ENCODE measurements at places on chromosomes 3 and 15.

- DNase-seq, result no peak
Measured at GRCh38 chr3:172448661-172449465, 607 bp upstream of the GHSR start.

GRCh38 chr3:119517112-119517511 lies 18.8 kb downstream of the TIMMDC1 start:
- DNase-seq, result no peak

DNA sequence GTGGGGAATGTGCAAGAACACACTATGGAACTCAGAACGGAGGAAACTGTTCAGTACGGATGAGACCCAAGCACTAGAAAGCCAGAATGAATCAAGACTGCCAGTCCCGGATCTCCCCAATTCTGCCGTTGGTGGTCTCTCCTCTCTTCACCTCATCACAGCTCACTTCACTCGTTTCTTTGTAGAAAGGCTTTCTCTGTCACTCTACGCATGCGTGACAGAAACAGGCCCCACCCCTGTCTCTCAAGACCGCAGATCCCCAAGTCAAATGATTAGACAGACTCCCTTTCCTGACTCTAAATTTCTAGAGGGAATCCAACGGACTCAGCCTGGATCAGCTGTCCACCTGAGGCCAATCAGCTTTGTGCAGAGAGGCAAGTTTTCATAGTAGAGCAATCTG lies 505.7 kb upstream of the ADAMTS9 start:
- DNase-seq, result no peak

GRCh38 chr3:187678726-187679268 lies 8.6 kb upstream of the SST start:
- peak; percentile 55 for DNase-seq

DNA sequence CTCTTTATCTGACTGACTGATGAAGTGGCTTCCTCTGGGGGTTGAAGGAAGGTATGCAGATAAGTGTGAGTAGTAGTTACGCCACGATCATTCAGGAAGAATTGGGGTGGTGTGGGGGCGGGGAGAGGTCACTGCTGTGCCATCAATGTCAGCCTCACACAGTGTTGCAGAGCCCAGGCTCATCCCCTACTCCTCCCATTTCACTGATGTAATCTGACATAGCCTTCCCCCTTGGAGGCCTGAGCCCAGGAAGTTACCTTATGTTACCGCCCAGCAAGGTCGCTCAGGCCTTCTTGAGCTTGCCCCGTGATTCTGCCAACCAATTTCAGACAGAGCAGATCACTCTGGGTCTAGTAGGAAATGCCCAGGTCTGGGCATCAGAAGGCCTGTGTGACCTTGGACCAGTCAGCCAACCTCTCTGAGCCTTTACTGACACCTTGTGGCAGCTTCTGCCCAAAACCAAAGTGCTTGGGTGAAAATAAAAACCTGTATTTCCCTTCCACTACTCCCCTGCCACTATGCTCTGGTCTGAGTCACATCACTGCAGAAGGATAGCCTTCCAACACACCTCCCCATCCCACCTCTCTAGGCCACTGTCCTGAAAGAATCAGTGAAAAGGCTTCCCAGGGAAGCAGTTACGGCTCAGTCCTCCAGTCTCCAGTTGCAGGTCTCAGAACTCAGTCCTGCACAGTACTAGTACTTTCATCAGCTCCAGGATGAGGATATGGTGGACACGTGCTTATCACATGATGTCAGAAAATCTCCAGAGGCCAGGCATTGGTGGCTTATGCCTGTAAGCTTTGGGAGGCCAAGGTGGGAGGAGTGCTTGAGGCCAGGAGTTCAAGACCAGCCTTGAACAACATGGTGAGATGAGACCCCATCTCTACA lies 28.1 kb upstream of the INSYN1 start:
- DNase-seq, result no peak

- no peak for DNase-seq
Measured at GRCh38 chr15:56058986-56059385, 65.6 kb upstream of the NEDD4 start.

GRCh38 chr15:39156646-39157250 lies 424.1 kb upstream of the THBS1 start:
- DNase-seq, result no peak

GRCh38 chr3:156981005-156981404 lies 154.9 kb downstream of the LEKR1 start:
- DNase-seq, result no peak

DNA sequence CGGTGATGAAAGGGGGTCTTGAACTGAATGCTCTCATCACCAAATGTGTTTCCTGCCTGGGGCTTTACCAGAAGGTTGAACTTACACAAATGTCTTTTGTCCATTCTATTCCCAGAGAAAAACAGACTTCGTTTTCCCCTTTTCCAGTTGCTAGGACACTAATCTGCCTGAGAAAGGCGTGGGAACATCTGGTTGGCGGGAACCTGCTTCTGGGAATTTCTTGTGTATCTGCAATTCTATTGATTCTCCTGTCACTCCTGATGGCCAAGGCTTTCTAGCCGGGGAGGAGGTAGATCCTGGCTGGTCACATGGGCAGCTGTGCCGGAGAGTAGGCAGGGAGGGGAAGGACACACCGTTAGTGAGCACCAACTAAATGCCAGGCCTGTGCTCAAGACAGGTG lies 31.1 kb upstream of the CCDC174 start:
- DNase-seq, result no peak

DNA sequence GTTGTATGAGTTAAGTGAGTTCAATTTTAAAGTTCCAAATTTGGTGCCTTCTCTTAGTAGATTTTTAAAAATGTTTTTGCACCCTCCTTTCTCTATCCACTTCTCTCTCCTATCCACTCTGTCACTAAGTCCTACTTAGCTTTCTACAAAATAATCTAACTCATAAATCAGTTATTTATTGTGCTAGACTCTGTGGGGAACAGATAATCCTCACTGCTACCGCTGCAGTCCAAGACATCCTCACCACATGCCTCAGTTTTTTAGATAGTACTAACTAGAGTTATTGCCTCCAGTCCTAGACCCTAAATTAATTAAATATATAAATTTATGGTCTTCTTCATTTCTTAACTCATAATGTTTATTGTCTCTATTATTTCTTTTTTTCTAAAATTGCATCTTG lies 576.3 kb downstream of the GRM7 start:
- DNase-seq, result no peak

DNA sequence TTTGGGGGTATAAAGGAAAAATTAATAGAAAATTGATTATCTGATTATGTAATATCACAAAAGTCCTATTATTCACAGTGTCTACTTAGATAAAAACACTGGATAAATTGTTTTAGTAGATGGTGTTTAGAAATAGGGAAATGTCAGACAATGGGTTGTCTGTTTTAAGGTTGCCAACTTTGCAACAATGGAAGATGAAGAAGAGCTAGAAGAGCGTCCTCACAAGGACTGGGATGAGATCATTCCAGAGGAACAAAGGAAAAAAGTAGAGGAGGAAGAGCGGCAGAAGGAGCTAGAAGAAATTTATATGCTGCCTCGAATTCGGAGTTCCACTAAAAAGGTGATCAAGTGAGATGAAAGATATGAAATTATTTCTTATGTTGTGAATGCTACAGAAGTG lies 84.0 kb downstream of the CHD2 start:
- DNase-seq, result no peak

- DNase-seq, result peak; percentile 49
Measured at GRCh38 chr3:86923071-86923491, 67.9 kb downstream of the VGLL3 start.

DNA sequence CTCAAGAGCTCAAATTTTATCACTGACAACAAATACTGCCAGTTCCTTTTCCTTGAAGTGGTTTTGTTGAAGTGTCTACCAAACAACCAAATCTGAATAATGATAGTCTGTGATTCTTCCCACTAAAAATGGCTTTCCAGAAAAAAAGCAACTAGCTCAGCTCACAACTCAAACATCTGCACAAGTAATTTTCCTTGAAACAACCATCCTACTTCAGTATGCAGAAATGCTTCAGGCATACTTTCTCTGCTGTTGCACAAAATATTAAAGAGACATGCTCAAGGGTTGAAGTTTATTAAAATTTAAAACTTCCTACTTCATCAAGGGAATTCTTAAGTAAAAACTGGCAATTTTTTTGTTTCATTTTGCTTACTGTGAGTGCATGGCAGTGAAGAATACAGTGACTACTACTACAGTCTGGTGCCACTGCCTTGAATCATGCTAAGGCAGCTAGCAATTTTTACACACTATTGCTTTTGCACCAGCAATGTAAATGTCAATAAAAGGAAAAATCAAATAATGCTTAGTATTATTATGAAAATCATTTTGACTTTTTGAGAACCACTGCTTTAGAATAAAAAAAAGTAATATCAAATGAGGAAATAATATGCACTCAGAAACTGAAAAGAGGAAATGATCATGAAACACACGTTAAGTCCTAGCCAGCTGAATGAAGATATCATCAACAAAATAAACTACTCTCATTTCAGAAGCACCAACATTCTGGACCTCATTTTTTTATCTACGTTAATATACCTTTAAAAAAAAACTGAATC lies 33.6 kb downstream of the VPS13C start:
- DNase-seq, result no peak
